ENCODE measurements at places on chromosomes 6 and 20.

- peaks cover 2% of the 10 kb centered on the region for H3K4me1 ChIP-seq
- no peak for DNase-seq
- H3K27ac ChIP-seq = no peak overlapping the region
Measured at GRCh38 chr20:56685879-56686278, 56.8 kb downstream of the TFAP2C start.

- no peak overlapping the region for H3K4me3 ChIP-seq
- H3K27me3 ChIP-seq = no peaks in the 10 kb centered on the region
- no peak overlapping the region for H3K27ac ChIP-seq
- H3K4me1 ChIP-seq = no peaks in the 10 kb centered on the region
Measured at GRCh38 chr20:40805592-40805991, 116.6 kb upstream of the MAFB start.

- no peaks in the 10 kb centered on the region for H3K4me1 ChIP-seq
- H3K27ac ChIP-seq = no peak overlapping the region
- no peaks in the 10 kb centered on the region for H3K27me3 ChIP-seq
- H3K4me3 ChIP-seq = no peak overlapping the region
Measured at GRCh38 chr6:29811377-29811776, 16.2 kb upstream of the HLA-G start.

DNA sequence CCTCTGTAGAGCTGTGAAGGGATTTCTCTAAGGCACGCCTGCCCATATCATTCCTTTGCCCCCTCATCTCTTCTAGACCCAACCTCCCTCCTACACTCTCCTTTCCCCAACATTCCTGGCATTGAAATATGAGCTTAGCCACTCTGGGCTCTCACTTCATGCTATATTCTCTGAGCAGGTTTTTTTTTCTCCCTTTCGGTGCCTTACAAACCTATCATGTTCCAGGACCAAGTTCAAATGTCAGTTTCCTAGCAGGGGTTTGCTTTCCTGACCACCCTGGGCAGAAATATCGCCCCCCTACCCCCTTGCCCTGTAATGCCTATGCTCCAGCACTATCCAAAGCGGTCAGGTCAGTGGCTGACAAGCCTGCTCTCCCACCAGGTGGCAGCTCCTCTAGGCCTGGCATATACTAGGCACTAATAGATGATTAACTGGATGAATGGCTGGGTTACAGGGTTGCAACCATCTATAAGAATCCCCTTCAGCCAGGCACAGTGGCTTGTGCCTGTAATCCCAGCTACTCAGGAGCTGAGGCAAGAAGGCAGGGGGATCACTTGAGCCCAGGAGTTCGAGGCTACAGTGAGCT lies 25.7 kb upstream of the AAR2 start:
- H3K27me3 ChIP-seq = no peaks in the 10 kb centered on the region
- no peak for DNase-seq
- H3K27ac ChIP-seq = no peak overlapping the region
- no peak overlapping the region for H3K4me3 ChIP-seq

GRCh38 chr20:62736026-62736406 lies 27.4 kb downstream of the NTSR1 start:
- H3K36me3 ChIP-seq = no peaks in the 10 kb centered on the region
- DNase-seq = no peak
- H3K4me3 ChIP-seq = no peak overlapping the region
- no peaks in the 10 kb centered on the region for H3K27me3 ChIP-seq
- no peaks in the 10 kb centered on the region for H3K4me1 ChIP-seq
- H3K27ac ChIP-seq = no peak overlapping the region

DNA sequence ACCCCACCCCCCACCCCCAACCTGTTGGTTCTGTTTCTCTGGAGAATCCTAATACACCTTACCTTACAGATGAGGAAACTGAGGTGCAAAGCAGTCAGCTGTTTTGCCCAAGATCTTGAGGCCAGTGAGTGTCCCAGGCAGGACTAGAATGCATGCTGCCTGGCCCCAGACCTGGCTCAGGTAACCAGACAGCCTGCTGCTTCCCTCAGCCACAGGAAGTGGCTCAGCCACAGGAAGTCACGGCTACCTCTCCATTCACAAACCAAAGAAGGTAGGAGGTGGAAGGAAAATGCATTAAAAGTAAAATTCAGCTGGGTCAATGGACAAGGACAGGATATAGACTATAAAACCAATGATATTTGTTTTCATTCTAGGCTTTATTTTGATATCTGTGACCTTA lies 517.6 kb downstream of the CD83 start:
- H3K4me3 ChIP-seq = no peak overlapping the region
- no peaks in the 10 kb centered on the region for H3K36me3 ChIP-seq
- no peaks in the 10 kb centered on the region for H3K27me3 ChIP-seq
- no peak for DNase-seq
- H3K27ac ChIP-seq = no peak overlapping the region

DNA sequence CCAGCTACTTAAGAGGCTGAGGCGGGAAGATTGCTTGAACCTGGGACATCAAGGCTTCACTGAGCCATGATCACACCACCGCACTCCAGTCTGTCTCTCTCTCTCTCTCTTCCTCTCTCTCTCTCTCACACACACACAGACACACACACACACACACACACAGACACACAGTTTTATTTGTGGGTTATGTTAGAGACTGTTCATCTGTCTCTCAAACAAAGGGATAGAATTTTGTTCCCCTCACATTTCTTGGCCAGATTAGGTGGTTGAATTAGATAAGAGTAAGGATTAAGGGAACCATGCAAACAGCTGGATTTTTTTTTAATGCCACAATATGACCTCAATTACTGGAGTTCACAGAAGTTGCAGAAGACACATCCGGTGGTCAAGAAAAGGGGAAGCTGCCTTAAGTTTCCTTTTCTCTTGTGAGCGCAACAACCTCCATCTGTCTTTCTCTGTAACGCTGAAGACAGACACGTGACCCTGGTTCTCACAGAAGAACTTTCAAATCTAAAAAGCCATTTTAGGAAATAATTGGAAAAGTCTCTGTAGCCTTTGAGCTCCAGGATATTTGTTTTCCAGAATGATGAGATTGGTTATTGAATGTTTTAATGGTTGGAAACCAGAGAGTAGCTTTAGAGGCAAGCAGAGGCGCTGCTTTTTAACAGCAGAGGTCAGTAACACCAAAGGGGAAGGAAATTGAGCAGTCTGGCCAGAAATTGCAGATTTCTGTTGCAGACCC lies 32.9 kb upstream of the LGSN start:
- H3K27me3 ChIP-seq = no peaks in the 10 kb centered on the region
- no peak overlapping the region for H3K27ac ChIP-seq
- no peaks in the 10 kb centered on the region for H3K4me1 ChIP-seq
- no peak overlapping the region for H3K4me3 ChIP-seq
- DNase-seq = peak; percentile 9

DNA sequence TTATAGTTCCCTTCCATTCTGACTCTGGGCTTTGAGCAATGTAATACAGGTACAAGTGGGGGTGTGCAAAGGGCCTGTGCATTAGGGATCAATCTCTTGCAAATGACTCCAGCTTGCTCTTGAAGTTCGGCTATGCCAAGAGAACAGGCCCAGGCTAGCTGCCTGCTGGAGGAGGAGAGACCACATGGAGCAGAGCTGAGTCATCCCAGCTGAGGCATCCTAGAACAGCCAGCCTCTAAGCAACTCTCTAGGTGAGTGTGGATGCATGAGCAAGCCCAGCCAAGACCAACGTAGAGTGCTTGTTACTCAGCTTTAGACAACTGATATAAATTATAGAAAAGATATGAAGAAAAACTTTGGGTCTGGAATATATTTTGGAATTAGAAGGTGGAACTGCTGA lies 47.6 kb upstream of the RBM24 start:
- H3K27ac ChIP-seq = no peak overlapping the region
- H3K4me3 ChIP-seq = no peak overlapping the region
- no peaks in the 10 kb centered on the region for H3K36me3 ChIP-seq
- H3K4me1 ChIP-seq = no peaks in the 10 kb centered on the region
- no peak for DNase-seq

DNA sequence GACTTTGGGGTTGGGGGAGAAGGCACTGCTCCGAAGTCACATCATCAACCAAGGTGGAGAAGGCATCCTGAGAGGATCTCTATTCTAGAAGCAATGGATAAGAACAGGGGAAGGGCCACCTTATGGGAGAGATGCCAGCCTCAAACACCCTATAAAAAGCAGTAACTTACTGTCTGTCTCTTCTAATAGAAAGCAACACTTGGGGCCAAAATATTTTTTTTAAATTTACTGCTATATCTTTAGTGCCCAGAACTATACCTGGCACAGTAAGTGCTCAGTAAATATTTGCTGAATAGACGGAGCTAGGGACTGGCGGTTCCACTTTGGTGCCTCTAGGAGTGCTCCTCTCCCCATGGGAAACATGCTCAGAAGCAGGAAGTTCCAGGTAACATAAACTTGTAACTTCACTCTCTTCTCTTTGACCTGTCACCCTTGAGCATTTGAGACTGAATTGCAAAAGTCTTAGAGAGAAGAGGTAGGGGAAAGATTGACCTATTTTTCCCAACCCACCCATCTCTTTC lies 807 bp upstream of the OTOR start:
- no peak overlapping the region for H3K27ac ChIP-seq
- H3K4me1 ChIP-seq = peaks cover 1% of the 10 kb centered on the region
- H3K4me3 ChIP-seq = no peak overlapping the region
- DNase-seq = no peak
- no peaks in the 10 kb centered on the region for H3K27me3 ChIP-seq

GRCh38 chr20:56664796-56665195 lies 35.7 kb downstream of the TFAP2C start:
- H3K27me3 ChIP-seq = no peaks in the 10 kb centered on the region
- no peaks in the 10 kb centered on the region for H3K4me1 ChIP-seq
- no peak for DNase-seq
- H3K27ac ChIP-seq = no peak overlapping the region

- H3K4me1 ChIP-seq = peaks cover 10% of the 10 kb centered on the region
- H3K36me3 ChIP-seq = no peaks in the 10 kb centered on the region
- no peak overlapping the region for H3K27ac ChIP-seq
- no peak overlapping the region for H3K4me3 ChIP-seq
Measured at GRCh38 chr6:15389084-15389764, 143.4 kb downstream of the JARID2 start.

GRCh38 chr6:111230351-111231089 lies 143.2 kb downstream of the SLC16A10 start:
- no peaks in the 10 kb centered on the region for H3K36me3 ChIP-seq
- no peak overlapping the region for H3K27ac ChIP-seq
- no peak for DNase-seq
- no peak overlapping the region for H3K4me3 ChIP-seq

DNA sequence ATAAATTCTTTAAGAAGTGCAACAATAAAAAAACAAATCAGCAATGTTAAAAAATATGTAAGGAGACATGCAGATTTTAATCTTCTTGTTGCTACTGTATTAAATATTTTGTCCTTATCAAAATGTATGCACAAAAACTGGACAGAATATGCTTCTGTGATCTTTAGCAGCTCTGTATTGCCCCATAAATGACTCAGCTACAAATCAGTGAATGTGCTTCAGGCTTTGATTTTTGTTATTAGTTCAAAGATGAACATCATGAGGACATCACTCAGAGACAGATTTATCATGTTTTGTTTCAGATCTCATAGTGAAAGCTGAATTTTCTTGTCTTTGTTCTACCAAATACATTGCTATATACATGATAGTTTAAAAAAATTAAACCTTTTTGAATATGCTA lies 312.4 kb downstream of the GRIK2 start:
- no peaks in the 10 kb centered on the region for H3K36me3 ChIP-seq
- no peaks in the 10 kb centered on the region for H3K27me3 ChIP-seq
- H3K27ac ChIP-seq = no peak overlapping the region

DNA sequence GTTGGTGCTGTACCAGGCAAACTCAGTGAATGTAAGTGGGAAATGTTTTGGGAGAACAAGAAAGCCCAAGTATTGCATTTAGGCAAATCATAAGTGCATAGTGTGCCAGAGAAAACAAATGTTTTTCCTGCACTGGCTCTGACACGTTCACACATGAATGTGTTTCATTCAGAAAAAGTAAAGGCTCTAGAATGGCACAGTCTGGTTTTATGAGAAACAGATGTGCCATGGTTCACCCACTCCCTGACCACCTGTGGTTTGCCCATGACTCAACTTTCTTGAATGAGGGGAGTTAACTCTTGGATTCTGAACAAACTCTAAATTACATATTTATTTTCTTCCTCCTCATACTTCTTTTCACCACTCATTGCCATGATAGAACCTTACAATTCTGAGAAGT lies 126.9 kb downstream of the KCNQ5 start:
- H3K27me3 ChIP-seq = no peaks in the 10 kb centered on the region
- no peak overlapping the region for H3K27ac ChIP-seq
- no peak overlapping the region for H3K4me3 ChIP-seq
- H3K4me1 ChIP-seq = no peaks in the 10 kb centered on the region
- DNase-seq = no peak
- H3K36me3 ChIP-seq = no peaks in the 10 kb centered on the region

GRCh38 chr20:32964575-32964974 lies 39.7 kb downstream of the SUN5 start:
- no peaks in the 10 kb centered on the region for H3K36me3 ChIP-seq
- H3K27ac ChIP-seq = no peak overlapping the region
- H3K27me3 ChIP-seq = no peaks in the 10 kb centered on the region
- DNase-seq = no peak

DNA sequence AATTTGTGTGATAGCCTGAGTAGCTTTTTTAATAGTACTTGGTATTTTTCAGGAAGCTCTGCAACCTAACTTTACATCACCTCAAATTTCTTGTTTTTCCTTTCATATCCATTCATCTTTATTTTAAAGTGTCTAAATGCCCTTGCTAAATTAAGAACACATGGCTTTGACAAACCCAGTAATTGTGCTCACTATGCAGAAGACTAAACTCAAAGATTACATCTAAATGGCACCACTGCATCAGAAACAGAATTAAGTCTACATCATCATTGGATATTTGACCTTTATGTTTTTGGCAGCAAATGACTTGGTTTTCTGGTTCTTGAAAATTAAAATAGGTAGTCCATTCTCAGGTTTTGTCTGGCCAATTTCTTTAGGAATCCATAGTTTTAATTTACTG lies 69.6 kb upstream of the HDGFL1 start:
- H3K4me1 ChIP-seq = no peaks in the 10 kb centered on the region
- no peaks in the 10 kb centered on the region for H3K36me3 ChIP-seq
- H3K27ac ChIP-seq = no peak overlapping the region
- H3K27me3 ChIP-seq = no peaks in the 10 kb centered on the region
- no peak for DNase-seq

DNA sequence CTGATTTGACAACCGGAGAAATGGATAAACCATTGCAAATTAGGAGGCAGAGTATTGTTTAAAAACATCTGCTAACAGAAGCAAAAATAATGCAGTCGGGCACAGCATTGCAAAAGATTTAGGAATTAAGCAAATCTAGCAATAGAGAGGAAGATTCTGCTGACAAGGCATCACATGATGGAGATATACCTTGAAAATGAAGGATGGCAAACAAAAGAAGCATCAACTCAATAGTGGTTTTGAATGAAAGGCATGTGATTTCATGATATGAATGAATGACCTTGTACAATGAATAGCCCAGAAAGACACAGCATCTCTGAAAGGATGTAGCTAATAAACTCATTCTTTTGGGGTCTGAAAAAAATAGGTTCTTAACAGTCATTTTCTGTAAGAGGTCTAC lies 8.6 kb upstream of the RBM39 start:
- H3K27ac ChIP-seq = no peak overlapping the region
- H3K27me3 ChIP-seq = no peaks in the 10 kb centered on the region
- H3K4me1 ChIP-seq = no peaks in the 10 kb centered on the region

GRCh38 chr6:124812067-124812466 lies 150.2 kb upstream of the RNF217 start:
- no peaks in the 10 kb centered on the region for H3K4me1 ChIP-seq
- H3K4me3 ChIP-seq = no peak overlapping the region
- H3K27ac ChIP-seq = no peak overlapping the region

Measured in iPS DF 6.9 (cell line).